ENCODE measurements at places on chromosomes 1 and 21.

- no peak for DNase-seq
These were observed 56.4 kb downstream of the WDR3 start for GRCh38 chr1:117985973-117986372.

GRCh38 chr1:64183395-64184002 is 19.9 kb upstream of the UBE2U start:
- DNase-seq = peak; percentile 71

DNA sequence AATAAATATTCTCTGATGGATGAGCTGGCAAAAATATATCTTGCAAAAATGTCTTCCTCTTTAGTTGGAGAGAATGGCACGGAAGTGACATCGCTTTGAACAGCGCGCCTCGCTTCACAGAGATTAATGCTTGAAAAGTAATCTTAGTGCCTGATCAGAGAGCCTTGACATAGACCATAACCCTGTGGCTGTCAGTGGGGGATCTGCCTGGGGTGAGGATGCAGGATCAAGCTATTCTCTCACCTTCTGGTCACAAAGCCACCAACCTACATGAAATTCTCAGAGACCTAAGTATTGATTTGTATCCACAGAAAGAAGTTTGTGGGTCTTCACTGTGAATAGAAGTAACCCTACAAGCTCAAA is 492.6 kb downstream of the LMO4 start:
- DNase-seq = no peak

GRCh38 chr1:46806196-46807020 is 7.6 kb downstream of the CYP4B1 start:
- peak; percentile 36 for DNase-seq

- DNase-seq = peak; percentile 22
These were observed 7.0 kb upstream of the HIVEP3 start for GRCh38 chr1:41925712-41926111.

DNA sequence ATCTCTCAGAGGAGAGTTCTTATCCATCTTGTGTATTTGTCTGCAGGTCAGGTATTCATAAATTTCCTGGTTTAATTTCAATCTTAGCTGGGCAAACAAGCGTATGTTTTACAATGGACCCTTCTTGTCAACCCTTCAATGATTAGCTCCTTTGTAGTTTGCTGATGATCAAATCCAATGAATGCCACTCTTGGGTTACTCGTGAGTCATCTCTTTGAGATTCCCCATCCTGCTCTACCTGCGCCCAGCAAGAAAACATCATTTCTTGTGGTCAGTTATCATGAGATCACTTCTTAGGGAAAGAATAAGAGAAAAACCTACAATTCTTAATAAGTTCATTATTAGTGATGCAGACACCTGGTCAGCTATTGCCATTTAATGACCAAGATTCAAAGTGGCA is 572.3 kb upstream of the PKN2 start:
- no peak for DNase-seq

DNA sequence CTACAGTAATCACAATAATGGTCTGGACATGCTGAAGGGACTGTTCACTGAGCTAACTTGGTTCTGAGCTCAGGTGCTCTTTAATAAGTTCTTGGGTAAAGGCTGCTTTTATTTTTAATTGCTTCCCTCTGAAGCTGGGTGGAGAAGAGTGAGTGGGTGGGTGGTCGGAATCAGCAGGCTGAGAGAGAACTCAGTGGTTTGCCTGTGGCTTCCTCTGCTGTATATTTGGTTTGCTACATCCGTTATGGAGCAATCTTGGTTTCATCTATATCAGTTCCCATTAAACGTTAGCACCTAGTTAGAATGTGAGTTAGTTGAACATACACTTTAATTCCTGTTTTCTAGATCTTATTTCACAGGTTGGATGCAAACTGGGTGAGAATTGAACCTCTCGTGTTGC is 23.3 kb downstream of the CNIH4 start:
- DNase-seq = no peak

DNA sequence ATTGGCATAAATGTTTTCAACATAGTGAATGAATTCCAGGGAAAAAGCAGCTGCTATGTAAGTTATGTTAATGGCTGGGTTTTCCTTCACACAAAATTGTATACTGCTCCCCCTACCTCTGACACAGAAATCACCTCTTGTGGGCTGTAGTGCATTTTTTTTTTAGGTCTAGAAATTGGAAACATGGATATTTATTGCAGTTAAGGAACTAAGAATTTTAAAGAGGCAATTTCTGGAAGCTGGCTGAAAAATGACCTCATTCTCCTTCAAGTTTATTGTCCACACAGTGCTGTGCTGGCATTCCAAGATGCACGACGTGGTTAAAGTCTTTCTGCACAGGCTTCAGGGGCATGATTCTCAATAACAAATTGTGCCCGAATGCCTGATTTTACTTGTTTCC is 1424.2 kb downstream of the MRPL39 start:
- DNase-seq = no peak

All from fibroblast of mammary gland (primary cell).